ENCODE measurements at places on chromosomes 5 and 9. TPM values are rescaled to one million over a fixed set of nuclear protein-coding genes. Genes with fewer than 3 reads are reported as not detected.

DNA sequence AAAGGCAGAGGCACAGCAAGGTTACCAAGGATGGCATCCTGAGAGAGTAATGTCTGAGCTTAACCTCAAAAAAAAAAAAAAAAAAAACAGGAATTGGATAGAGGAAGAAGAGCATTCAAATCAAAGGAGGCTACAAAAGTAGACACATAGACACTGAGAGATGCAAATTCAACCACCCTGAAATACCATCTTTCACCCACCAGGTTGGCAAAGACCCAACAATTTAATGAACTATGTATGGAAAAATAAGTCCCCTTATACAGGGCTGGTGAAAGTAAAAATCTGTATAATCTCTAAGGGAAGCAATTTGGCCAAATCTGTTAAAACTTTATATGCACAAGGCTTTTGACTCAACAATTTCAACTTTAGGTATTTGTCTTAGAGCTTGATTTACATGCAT, 4.9 kb downstream of the NADK2 start:
- DNase-seq = no peak
- no peak overlapping the region for H3K27ac ChIP-seq
- no peak overlapping the region for H3K4me3 ChIP-seq

- no peaks in the 10 kb centered on the region for H3K27me3 ChIP-seq
- H3K36me3 ChIP-seq = no peaks in the 10 kb centered on the region
- H3K4me3 ChIP-seq = 0 out of 2 replicates have a peak overlapping the region, but pooled peaks have one; percentile 17
- peak; percentile 85 for DNase-seq
- peaks cover 17% of the 10 kb centered on the region for H3K4me1 ChIP-seq
These were observed 22.7 kb upstream of the UBLCP1 start for GRCh38 chr5:159240301-159240870.

DNA sequence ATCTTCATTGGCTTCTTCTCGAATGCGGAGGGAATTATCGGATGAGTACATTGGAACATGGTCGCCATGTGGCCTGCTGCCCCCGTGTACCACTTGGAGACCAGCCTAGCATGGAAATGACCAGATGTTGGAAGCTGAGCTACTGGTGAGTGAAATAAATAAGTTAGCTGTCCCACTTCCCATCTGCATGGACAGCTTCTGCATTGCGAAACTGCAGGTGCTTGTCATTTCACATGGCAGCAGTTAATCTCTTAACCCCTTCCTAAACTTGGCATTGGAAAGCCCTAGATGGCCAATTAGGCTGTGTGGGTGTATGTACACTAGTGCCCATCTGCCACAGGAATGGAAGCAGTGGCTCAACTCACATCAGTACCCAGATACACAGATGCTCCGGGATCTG, 246.6 kb upstream of the IL12B start:
- no peak overlapping the region for H3K27ac ChIP-seq
- no peaks in the 10 kb centered on the region for H3K27me3 ChIP-seq
- no peak overlapping the region for H3K4me3 ChIP-seq
- H3K36me3 ChIP-seq = no peaks in the 10 kb centered on the region
- DNase-seq = no peak
- peaks cover 14% of the 10 kb centered on the region for H3K4me1 ChIP-seq

- DNase-seq = no peak
- H3K4me3 ChIP-seq = no peak overlapping the region
- no peaks in the 10 kb centered on the region for H3K27me3 ChIP-seq
- H3K4me1 ChIP-seq = no peaks in the 10 kb centered on the region
These were observed 236.0 kb upstream of the CDH18 start for GRCh38 chr5:20224046-20224445.

GRCh38 chr5:21826884-21827283, 1026.3 kb downstream of the CDH12 start:
- DNase-seq = no peak
- no peak overlapping the region for H3K27ac ChIP-seq
- H3K36me3 ChIP-seq = no peaks in the 10 kb centered on the region
- H3K4me1 ChIP-seq = peaks cover 16% of the 10 kb centered on the region
- peaks cover 20% of the 10 kb centered on the region for H3K27me3 ChIP-seq

- no peaks in the 10 kb centered on the region for H3K27me3 ChIP-seq
- peaks cover 18% of the 10 kb centered on the region for H3K4me1 ChIP-seq
- no peak overlapping the region for H3K27ac ChIP-seq
- H3K36me3 ChIP-seq = no peaks in the 10 kb centered on the region
- no peak overlapping the region for H3K4me3 ChIP-seq
These were observed 25.9 kb downstream of the KCTD16 start for GRCh38 chr5:144196612-144197011.

Gene LPAR1
- total RNA-seq = 67.9 TPM

Gene BARHL1
- not detected for total RNA-seq

Gene TMEM252
- not detected for total RNA-seq

Data from PC-3 (cell line).